Fibroblast of skin of back (primary cell): ENCODE measurements at places on chromosomes 13 and 19.
A peak's percentile ranks its signal among the peaks of the same experiment; 100 is the strongest.

DNA sequence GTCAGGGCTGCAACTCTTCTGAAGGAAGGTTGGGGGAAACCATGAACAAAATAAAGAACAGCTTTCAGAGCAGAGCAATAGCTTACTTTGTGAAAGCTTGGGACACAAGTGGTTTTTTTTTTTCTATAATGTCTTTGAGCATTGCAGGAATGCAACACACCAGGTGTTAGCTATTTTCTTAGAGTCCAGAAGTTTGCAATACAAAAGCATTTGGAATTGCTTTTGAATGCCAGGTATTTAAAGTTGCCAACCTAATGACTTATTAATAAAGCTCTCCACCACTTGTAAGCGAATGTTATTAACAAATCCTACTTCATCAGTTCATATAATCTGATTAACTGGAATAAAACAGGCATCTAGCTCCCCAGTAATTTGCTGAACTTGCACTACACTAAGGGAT, 172.6 kb downstream of the NUFIP1 start:
- DNase-seq = no peak

- peak; percentile 32 for DNase-seq
These were observed 7.2 kb upstream of the CEACAM8 start for GRCh38 chr19:42601811-42602443.

DNA sequence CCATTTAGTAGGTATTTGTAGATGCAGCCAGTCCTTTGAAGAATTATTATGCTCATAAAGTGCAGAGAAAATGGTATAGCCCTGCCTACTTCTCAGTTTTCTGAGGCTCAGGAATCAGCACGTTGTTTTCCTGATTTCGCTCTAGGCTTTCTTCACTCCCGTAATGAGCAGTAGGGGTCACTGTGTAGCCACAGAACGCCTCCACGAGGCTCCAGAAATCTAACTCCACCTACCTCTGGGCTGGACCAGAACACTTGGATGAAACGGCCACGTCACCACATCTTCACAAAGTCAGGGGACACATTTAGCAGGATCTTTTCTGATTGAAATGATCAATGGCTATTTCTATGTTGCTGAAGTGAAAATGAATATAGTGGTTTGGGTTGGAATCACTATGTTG, 49.8 kb upstream of the GTF3A start:
- peak; percentile 76 for DNase-seq

DNA sequence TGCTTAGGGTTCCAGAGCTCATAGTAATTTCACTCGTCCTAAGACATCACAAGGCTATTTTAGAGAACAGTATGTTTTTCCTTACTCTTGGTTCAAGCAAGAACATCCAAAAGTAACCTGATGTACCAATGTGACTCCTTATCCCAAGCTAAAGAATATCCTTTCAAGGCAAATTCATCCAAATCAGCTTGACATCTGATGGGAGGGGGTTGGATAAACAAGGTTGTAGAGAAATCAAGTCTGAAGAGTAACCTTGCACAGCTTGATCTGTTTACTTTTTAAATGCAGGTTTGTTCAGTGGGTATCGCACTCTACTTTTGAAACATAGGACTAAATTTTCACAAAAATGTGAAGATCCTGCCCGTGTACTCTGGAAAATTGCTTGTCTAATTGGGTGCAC, 201.2 kb downstream of the GGACT start:
- no peak for DNase-seq

- no peak for DNase-seq
These were observed 18.6 kb downstream of the ZNF233 start for GRCh38 chr19:44278181-44278690.

- DNase-seq = no peak
These were observed 16.0 kb downstream of the NAPSA start for GRCh38 chr19:50349277-50350057.

GRCh38 chr13:20428666-20429644, 96.7 kb downstream of the CRYL1 start:
- DNase-seq = no peak

GRCh38 chr13:113489549-113490495, 689 bp downstream of the DCUN1D2 start:
- peak; percentile 46 for DNase-seq

DNA sequence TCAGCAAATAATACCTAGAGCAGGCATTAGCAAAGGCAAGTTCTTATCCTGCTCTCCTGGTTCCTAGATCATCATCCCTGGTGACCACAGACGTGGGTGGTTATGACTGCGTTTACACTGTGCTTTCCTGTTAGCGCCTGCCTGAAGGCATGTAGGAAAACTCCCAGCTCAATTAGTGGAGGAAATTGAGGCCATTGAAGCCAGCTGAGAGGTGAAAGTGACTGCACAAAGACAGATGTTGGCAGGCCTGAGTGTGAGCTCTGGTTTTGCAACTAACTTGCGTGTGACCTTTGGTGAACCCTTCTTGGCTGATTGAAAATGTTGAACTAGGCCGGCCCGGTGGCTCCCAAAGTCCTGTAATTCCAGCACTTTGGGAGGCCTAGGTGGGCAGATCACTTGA, 17.5 kb upstream of the NWD1 start:
- no peak for DNase-seq

GRCh38 chr19:19554074-19555023, 16.3 kb downstream of the CILP2 start:
- peak; percentile 40 for DNase-seq

- DNase-seq = peak; percentile 46
These were observed 66.6 kb downstream of the ARHGEF18 start for GRCh38 chr19:7415163-7415856.

DNA sequence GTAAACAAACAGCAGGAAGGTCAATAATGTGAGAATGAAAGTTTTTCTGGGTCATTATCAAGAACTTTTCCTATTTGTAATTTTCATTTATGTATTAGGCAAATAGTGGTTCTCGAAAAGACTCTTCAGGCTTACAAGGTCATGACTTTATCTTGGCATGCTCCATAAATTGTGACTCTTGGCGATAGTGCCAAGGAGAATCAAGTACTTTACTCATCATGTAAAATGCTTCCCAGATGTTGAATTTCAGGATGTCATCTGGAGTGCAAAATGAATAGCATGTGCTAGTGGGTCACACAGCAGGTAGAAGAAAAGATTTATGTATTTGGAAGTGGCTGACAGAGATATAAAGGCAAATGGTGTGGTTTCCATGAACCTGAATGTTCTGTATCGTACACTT, 1492.7 kb upstream of the PCDH20 start:
- no peak for DNase-seq

DNA sequence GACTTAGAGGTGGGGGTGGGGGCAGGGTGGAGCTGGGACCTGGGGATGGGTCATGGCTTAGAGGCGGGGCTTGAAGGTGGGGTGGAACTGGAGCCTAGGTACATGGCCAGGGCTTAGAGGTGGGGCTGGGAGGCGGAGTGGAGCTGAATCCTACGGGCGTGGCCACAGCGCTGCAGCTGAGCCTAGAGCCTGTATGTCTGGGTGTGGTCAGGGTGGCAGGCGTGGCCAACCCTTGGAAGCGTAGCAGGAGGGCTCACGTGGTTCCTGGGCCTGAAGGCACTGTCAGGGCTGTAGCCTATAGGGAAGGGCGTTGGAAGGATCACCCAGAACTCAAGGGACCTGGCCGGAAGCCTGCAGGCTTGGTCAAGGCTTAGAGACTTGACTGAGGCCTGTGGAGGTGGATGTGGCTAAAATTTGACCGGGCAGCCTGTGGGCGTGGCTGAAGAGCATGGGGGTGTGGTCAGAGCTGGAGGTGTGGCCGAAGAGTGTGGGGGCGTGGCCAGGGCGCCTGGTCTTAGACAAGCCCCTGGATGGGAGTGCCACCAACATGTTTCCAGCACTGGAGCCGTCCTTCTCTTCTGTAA, 24.3 kb downstream of the COLGALT1 start:
- DNase-seq = peak; percentile 36

GRCh38 chr13:105336706-105337576, 1198.5 kb downstream of the EFNB2 start:
- DNase-seq = peak; percentile 75

- no peak for DNase-seq
These were observed 456.4 kb downstream of the FGF14 start for GRCh38 chr13:101945435-101945834.

DNA sequence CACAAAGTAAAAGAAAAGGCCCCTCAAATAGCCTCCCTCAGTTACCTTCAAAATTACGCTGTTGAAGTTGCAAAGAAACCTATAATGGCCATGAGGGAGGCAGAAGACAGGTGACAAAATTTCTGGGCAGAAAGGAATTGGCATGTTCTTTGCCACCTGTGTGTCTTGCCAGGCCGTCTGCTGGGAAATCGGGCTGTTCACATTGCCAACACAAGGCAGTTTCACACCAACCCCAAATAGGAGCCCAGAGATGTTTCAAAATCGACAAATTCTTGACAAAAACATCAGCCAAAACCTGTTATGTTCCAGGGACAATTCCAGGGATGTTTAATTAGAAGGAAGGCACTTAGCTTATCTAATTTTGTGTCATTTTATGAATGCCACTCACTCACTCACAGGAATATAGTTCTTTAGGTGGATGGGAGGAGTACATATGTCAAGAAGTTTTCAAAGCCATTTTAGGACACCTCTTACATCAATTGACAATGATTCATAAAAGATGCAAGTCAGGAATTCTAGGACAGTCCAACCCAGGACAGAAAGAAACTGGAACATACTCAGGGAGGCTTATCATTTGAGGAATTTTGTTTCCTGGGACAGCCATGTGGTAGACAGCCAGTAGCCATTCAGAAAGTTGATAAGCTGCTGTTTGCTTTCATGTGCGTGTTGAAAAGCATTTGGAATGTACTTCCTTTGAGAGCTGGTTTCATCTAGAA, 164.5 kb downstream of the RGCC start:
- peak; percentile 58 for DNase-seq
